ENCODE measurements at places on chromosomes 16 and 17.

- DNase-seq = no peak
Measured at GRCh38 chr16:8962393-8963009, 1.2 kb downstream of the USP7 start.

GRCh38 chr16:48350736-48351135, 34.5 kb downstream of the SIAH1 start:
- DNase-seq = no peak

DNA sequence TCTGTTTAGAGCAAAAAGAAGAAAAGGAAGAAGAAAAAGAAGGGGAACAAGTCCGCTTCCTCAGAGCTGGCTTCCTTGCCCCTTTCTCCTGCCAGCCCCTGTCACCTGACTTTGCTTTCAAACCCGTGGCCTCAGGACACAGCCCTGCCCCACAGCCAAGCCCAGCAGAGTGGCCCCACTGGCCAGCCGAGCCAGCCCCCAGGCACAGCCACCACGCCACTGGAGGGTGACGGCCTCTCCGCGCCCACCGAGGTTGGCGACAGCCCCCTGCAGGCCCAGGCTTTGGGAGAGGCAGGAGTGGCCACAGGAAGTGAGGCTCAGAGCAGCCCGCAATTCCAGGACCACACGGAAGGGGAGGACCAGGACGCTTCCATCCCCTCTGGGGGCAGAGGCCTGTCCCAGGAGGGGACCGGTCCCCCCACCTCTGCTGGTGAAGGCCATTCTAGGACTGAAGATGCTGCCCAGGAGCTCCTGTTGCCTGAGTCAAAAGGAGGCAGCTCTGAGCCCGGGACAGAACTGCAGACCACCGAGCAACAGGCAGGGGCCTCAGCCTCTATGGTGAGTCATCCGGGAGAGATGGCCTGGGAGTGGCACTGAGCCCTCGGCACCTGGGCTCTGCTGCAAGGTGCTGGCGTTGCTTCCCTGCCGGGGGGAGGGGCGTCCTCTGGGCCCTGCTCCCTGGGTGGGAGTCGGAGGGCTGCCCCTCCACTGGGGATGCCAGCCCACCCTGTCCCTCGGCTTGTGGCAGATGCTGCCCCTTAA, 27.3 kb downstream of the RNF213 start:
- DNase-seq = no peak

- no peak for DNase-seq
Measured at GRCh38 chr17:34366010-34366409, 3.0 kb upstream of the CCL1 start.

- no peak for DNase-seq
Measured at GRCh38 chr17:33650304-33650703, 357.2 kb upstream of the ASIC2 start.

DNA sequence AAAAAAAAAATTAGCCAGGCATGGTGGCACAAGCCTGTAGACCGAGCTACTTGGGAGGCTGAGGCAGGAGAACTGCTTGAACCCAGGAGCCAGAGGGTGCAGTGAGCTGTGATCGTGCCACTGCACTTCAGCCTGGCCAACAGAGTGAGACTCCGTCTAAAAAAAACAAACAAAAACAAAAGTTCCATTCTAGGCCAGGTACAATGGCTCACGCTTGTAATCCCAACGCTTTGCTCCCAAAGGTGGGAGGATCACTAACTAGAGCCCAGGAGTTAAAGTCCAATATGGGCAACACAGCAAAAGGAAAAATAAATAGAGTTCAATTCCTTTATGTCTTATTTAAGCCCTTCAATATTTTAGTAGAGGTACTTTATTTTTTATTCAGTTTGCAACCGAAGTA, 47.5 kb downstream of the CNOT1 start:
- DNase-seq = no peak

DNA sequence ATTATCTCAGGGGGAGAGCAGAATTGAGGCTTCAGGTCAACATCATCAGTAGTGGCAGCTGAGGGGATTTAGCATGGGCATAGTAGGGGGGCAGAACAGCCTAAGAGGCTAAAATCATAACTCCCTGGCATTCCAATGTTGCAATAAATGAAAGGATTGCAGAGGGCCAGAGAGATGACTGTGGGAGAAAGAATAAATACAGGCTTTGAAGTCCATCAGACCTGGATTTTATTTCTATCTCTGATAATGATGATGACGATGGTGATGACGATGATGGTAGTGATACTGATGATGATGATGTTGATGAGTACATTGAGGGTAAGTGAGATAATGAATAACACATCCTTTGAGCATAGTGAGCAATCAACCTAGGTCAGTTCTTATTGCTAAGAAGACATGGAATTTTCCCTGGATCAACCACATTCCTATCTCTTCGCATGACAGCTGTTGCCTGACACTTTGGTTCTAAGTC, 107.4 kb upstream of the CDH11 start:
- DNase-seq = no peak

- no peak for DNase-seq
Measured at GRCh38 chr17:79126139-79126538, 51.5 kb downstream of the ENGASE start.

DNA sequence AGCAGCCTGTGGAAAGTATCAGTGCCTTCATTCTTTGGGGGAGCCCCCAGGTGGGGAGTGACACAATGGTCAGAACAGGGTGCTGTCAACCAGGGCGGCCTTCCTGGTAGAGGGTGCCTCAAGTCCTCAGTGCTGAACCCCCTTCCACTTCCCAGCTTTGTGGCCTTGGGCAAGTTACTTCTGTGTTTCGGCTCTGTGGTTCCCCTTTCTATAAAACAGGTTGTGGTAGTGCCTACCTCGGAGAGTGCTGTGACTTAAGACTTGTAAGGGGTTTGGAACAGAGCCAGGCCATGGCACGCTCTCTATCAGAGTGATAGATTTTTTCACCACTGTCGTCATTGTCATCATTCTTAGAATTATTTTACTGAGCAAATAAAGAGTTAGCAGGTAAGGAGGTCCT, 141.1 kb downstream of the CCDC182 start:
- no peak for DNase-seq

GRCh38 chr16:25265968-25266367, 8.3 kb upstream of the ZKSCAN2 start:
- DNase-seq = no peak

DNA sequence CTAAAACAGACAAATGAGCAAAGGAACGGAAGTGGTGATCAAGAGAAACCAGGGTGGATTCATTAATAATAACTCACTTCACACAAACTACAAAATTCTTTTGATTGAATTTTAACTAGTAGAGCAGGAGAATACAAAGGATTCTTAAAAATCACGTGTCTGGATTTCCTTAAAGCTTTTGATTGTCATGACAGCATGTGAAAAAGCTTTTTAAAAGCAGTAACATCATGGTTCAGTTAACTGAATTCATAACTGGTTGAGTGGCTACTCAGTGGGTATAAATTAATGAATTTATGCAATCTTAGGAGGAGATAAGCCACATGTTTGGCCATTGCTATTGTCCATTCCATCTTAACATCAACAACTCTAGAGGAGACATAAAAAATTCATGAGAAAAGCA, 333.2 kb downstream of the SLC39A11 start:
- no peak for DNase-seq

Data from HTR-8/SVneo (cell line).